ENCODE measurements at places on chromosomes 1 and 21.
A peak's percentile ranks its signal among the peaks of the same experiment; 100 is the strongest.

GRCh38 chr1:24199291-24199900 lies 12.3 kb upstream of the IFNLR1 start:
- DNase-seq: peak; percentile 61

DNA sequence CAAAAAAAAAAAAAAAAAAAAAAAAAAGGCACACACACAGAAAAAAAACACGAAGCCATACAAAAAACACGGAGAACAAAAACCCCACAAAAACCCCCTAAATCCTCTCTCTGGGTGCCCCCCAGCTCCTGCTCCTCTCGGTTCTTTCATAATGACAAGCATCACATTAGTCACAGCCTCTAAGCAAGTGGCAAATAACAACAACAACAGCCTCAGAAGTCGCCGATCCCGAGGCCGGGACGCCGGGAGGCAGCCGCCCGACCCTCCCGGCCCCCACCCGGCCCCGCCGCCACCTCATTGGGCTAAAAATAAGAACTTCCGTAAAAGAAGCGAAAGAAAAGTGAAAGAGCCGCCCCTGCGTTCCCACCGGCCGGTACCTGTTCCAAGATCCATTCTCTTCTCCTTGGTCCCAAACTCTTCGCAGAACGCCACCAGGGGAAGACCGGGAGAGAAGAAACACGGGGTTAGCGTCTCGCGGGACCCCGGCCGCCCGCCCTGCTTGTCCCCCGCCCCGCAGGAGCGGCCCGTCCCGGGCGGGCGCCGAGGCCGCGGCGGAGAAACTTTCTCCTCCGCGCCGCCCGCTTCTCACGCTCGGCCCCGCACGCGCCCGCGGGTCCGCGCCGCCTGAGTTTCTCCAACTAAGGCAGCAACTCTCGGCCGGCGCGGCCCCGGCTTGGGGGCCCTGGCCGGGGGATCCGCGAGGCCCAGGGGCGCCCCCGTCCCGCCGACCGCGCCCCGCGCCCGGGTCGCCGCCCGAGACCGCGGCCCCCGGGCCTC lies 102.8 kb downstream of the CASZ1 start:
- DNase-seq: no peak

- no peak for DNase-seq
These were observed 56.0 kb downstream of the SASS6 start for GRCh38 chr1:100076744-100077143.

DNA sequence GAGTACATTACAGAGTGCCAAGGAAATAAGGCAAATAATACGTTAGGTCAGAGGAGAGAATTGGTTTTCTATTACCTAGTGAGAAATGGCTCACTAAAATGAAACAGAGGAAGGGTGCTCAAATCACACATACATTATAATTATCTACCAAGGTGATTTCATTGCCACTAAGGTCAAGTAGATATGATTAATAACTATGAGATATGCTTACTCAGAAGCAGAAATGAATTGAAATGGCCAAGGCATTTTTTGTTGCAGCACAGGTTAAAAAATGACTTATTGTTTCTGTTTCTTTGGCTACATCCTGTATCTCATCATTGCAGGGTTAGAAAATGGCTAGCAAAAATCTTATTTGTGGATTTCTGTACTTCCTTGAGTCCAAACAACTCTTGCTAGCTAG lies 154.5 kb upstream of the GORAB start:
- DNase-seq: no peak

- DNase-seq: no peak
These were observed 23.6 kb upstream of the EPS8L3 start for GRCh38 chr1:109787211-109787844.

DNA sequence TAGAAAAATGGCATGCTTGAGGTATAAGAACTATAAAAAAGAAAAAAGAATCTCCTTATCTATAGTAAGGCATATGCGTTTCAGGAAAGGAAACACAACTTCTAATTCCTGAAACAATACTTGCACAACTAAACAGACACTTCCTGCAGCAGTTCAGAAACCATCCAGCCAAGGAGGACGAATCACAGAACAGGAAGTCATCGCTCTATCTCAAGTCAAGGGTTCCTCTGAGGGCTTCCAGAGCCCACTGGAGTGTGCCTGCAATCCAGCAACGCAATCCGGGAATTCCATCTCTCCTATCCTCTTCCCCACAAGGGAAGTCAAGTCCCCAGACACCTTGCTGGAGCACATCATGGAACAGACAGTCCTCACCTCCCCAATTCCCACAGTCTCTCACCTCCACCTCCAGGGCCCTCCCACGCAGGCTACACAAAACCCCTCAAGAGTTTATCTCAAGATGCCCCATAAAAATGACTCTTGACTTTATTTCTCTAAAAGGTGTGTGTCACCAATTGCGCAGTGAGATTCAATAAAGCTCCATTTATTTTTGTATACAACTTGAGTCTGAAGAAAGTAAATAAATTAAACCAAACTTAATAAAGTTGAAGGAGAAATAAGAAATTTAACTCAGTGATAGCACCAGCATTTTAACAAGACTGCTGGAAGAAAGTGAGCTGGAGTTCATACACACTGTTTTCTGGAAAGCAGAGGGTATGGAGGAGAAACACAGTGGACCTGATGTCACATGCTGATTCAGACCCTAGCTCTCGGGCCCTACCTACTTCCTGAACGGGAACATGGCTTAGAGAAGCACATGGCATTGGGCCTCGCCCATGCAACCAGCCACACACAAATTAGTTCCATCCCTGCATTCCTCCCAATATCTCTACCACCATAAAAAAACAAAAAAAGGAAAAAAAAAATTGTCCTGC lies 39.9 kb downstream of the SIPA1L2 start:
- no peak for DNase-seq

DNA sequence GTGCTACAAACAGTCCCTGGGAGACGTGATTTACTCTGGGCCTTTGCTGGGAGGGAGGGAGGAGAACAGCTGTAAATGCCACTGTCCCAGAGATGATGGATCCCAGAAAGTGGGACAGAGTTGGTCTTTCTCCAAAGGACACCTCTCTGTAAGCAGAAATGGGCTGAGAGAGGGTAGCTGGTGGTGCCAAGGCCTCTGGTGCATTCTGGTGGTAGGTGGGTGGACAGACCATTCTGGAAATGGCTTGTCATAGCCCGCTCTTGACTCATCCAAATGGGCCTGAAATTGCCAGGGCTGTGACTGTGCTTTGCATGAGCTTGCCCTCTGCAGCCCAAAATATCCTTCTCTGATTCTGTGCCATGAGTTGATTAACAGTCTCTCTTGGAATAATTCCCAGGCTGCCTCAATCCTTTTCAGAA lies 36.1 kb downstream of the CCDC185 start:
- no peak for DNase-seq

DNA sequence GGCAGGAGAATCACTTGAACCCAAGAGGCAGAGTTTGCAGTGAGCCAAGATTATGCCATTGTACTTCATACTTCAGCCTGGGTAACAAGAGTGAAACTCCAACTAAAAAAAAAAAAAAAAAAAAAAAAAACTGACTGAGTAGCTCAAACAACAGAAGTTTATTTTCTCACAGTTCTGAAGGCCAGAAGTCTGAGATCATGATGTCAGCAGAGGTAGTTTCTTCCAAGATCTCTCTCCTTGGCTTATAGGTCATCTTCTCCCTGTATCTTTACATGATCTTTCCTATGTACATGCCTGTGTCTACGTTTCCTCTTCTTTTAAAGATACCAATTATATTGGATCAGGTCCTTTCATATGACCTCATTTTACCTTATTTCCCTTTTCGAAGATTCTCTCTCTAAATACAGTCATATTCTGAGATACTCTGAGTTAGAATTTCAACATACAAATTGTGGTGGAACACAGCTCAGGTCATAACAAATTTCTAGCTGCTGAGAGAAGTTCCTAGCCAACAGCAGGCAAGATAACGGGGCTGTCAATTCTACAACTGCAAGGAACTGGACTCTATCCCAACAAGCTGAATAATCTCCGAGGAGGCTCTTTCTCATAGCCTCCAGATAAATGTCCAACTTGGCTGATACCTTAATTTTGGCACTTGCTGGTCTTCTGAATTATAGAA lies 187.7 kb upstream of the ADAMTS5 start:
- no peak for DNase-seq

DNA sequence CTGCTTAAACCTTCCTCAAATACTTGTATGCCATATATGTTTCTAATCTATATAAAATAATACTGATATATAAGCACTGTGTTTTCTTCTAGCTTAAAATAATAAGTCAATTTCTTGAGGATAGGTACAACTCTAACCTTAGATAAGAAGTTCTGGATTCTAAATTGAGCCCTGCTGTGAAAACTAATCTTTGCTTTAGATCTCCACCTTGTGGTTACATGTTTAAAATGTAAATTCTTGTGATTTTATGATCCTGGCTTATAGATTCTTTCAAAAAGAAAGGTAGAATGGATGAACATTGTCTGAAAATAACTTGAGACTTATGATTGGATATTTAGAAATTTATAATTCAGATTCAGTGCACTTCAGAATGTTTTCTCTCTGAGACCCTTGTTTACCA lies 38.9 kb upstream of the HMCN1 start:
- no peak for DNase-seq

- no peak for DNase-seq
These were observed 9.1 kb downstream of the NTNG1 start for GRCh38 chr1:107149946-107150345.

DNA sequence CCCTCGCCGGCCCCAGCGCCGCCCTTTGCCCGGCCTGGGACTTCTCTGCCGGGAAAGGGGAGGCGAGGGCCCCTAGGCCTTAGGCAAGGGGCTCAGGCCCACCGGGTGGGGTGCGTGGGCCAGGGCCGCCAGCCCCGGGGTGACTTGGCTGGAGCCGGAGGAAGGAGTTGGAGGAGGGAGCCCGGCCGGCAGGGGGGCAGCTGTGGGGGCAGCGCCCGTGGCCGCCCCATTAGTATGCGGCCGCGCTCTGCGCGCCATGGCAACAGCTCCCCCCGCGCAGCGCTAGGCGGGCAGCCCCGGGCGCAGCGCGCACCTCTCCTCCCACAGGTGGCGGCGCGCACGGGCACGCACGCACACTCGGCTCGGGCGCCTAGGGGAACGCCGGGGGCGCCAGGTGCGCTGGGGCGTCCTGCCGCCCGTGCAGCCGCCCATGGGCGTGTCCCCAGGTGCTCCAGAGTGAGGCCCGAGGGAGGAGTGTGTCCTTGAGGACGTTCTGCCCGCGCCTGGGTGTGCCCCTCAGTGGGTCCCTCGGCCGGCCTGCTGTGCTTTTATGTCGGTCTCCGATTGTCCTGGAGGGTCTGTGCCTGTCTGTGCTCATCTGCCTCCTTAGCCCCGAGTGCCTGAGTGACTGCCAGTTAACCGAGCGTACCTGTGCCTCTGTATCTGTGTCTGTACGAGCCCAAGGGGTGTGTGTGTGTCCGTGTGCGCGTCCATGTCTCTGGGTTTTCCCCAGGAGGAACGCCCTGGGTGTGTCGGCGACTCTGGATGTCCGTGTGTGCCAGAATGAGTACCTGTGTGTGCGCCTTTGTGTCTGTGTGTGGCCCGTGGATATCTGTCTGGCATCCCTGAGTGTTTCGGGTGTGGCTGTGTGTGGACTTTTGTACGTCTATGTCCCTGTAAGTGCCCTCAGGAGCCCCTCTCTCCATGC lies 38.2 kb upstream of the WASF2 start:
- peak; percentile 29 for DNase-seq

DNA sequence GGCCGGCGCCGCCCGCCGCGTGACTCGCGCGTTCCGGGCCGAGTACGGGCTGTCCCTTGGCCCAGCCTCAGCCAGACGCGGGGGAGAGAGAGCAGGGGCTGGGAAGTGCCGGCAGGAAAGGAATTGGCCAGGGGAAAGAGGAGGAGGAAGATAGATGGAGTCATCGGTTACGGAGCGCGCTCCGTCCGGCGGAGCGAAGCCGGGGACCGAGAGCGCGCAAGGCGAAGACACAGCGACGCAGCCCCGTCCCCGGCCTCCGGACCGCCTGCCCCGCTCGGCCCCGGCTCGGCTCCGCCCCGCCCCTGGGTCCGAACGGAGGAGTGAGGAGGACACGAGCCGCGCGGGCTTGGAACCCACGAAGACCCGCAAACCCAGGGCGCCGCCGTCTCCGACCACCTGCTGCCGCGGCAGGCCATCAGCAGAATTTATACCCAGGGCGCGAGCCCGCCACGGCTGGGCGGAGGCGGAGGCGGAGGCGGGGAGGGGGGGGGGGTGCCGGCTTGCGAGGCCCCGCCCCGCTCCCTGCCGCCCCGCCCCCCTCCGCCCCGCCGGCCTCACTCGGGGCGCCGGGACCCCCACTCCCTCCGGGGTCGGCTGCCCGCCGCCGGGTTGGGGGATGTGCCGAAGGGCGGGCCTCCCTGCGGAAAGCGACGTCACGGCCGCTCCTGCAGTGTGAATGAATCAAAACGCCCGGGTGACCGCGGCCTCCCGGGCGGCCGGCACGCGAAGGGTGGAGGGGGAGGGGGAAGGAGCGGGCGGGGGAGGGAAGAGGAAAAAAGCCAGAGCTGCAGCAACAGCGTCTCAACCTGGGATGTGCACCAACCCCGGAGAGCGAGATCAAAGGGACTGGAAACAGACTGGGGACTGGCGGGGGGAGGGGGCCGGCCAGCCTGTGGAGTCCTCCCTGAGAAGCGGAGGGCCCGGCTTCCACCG lies at the start of gene LHX4:
Gene LHX4, plus strand, starts transcription at position 782 of the 933 bp plus-strand sequence. CDS start 266 bp downstream, outside the sequence.
- DNase-seq: no peak

DNA sequence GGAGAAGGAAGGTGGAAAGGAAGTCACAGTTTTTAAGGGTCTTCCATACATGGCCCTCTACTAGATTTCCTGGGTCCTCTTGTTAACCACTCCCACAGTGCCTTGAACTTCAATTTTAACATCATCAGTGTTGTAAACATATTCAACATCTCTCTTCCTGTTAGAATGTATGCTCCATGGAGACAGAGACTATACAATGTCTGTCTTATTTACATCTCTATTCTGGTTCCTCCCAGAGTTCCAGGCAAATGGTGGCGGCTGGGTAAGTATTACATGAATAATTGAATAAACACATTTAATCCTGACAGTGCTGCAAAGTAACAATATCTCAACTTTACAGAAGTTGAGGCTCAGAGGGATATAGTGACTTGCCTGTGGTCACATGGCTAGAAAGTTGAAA lies 40.3 kb downstream of the CDC7 start:
- DNase-seq: no peak

GRCh38 chr1:42434340-42434739 lies 21.5 kb downstream of the ZMYND12 start:
- DNase-seq: no peak

DNA sequence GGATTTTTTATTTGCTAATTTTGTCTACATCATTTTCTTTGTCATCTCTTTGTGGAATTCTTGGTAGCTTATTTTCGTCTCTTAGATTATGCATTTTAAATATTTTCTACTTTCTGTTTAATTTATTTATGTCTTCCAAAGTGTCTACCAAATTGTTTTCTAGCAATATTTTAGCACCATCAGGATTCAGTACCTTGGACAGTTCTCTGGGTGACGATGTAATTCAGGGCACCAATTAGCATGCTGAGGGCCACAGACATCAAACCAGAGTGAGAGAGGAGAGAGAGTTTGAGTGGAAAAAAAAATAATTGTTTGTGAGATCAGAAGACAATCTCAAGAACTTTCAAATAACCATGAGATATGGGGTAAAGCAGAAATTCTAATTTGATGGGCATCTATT lies 169.8 kb upstream of the CXADR start:
- DNase-seq: no peak

Data from activated CD8-positive, alpha-beta memory T cell treated with anti-CD3 and anti-CD28 coated beads for 1 hour (primary cell).